ENCODE measurements at places on chromosomes 1 and 21. TPM values are rescaled to one million over a fixed set of nuclear protein-coding genes. Genes with fewer than 3 reads are reported as not detected.
A peak's percentile ranks its signal among the peaks of the same experiment; 100 is the strongest.

DNA sequence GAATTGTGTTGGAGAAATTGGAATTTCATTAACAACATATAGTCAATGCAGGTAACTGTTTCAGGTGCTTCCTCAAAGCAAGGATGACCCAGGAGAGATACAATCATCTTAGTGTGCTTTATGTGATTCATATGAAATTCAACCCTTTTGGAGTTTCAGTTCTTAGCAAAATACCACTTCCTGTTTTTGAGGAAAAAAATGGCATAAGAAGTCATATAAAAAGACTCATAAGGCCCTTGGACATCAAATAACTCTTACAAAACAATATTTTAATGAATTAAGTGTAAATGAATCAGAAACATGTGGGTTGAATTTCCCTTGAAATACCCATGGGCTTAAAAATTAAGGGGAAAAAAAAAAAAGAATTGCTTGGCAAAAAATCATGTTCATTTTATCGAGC is 926.6 kb downstream of the LTN1 start:
- no peaks in the 10 kb centered on the region for H3K27me3 ChIP-seq
- H3K4me1 ChIP-seq, result no peaks in the 10 kb centered on the region
- H3K27ac ChIP-seq, result no peak overlapping the region
- H3K4me3 ChIP-seq, result no peak overlapping the region
- H3K36me3 ChIP-seq, result no peaks in the 10 kb centered on the region
- DNase-seq, result no peak

DNA sequence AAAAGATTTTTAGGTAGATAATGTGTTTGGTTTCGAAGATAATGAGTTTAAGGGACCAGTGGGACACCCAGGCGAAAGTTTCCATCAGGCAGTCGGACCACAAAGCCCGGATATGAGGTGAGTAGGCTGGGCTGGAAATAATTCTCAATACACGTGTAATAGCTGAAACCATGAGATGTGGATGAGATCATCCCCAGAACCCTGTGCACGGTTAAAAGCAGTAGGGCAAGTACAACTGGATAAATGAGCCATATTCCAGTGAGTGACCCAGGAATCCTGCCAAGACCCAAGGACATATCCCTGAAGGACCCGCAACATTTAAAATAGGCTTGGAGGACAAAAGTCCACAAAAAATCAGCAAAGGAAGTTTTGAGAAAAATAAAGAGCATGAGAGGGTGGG is 21.5 kb upstream of the NHLH2 start:
- H3K4me3 ChIP-seq, result no peak overlapping the region
- H3K4me1 ChIP-seq, result no peaks in the 10 kb centered on the region
- DNase-seq, result no peak
- H3K36me3 ChIP-seq, result no peaks in the 10 kb centered on the region
- peaks cover 2% of the 10 kb centered on the region for H3K27me3 ChIP-seq

DNA sequence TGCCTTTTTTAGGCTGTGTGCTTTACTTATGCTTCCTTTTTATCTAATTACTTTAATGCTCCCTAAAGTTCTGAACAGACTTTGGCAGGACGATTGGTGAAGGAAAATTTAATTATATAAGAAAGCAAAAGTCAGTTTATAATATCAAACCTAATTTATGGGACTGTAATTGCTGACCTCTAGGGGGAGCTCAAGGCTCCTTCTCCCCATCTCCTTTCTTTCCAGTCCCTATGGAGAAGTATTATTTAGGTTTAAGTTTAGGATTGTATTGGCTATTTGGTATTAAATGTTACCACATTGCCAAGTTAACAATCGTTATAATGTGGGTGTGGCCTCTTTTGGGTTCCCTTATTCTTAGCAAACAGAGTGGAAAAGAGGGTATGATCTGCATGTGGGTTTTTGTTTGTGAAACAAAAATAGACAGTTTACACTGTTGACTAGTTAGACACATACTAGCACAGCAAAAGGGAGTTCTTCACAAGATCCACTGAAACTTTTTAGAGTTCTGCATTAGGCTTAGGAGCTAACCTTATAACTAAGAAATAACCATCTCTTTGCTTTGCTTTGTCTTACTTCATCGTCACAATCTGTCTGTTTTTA is 48.2 kb upstream of the TNFSF4 start:
- no peak overlapping the region for H3K4me3 ChIP-seq
- H3K36me3 ChIP-seq, result no peaks in the 10 kb centered on the region
- H3K27ac ChIP-seq, result no peak overlapping the region
- no peaks in the 10 kb centered on the region for H3K27me3 ChIP-seq
- peak; percentile 39 for DNase-seq

- H3K4me3 ChIP-seq, result peak overlapping the region; percentile 2
- peak; percentile 85 for DNase-seq
- H3K36me3 ChIP-seq, result no peaks in the 10 kb centered on the region
- H3K4me1 ChIP-seq, result peaks cover 4% of the 10 kb centered on the region
Measured at GRCh38 chr1:219120624-219121544, 52.8 kb upstream of the LYPLAL1 start.

DNA sequence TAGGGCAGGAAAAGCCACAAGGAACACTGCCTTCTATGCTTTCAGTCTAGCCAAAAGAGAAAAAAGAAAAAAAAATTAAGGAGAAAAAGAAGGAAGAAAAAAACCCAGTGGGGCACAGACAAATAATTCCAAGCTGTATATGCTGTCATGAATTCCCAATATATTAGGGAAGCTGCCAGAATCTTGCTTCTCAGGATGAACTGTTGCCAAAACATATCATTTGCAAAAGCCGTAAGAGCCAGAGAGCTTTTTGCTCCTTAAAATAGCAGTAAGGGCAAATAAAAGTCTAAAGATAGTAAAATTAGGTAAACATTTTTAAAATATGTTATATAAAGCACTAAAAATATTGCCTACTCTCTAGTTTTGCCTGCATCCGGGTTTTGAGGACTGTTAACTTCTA is 52.1 kb downstream of the PGM1 start:
- H3K4me3 ChIP-seq, result no peak overlapping the region
- H3K4me1 ChIP-seq, result no peaks in the 10 kb centered on the region
- DNase-seq, result peak; percentile 33
- no peak overlapping the region for H3K27ac ChIP-seq

AIM2 gene
- total RNA-seq, result not detected

CA14 gene
- total RNA-seq, result not detected

- H3K36me3 ChIP-seq, result no peaks in the 10 kb centered on the region
- H3K4me3 ChIP-seq, result no peak overlapping the region
- H3K4me1 ChIP-seq, result no peaks in the 10 kb centered on the region
- H3K27me3 ChIP-seq, result no peaks in the 10 kb centered on the region
- DNase-seq, result no peak
Measured at GRCh38 chr21:38794978-38795377, 10.8 kb upstream of the ETS2 start.

ADGRL4 gene
- 5.0 TPM for total RNA-seq

TNFRSF18 gene
- total RNA-seq, result 0.77 TPM

Measured in fibroblast of lung (primary cell).